Stimulated activated CD4-positive, alpha-beta T cell treated with anti-CD3 and anti-CD28 coated beads, Interleukin-2, amount 100 ng/mL, for 24 hours (primary cell): ENCODE measurements at places on chromosomes 13 and 19.

GRCh38 chr13:57629821-57630235 is 1.7 kb upstream of the PCDH17 start:
- peak; percentile 42 for DNase-seq

GRCh38 chr19:39167461-39168257 is 29.1 kb upstream of the NCCRP1 start:
- no peak for DNase-seq

DNA sequence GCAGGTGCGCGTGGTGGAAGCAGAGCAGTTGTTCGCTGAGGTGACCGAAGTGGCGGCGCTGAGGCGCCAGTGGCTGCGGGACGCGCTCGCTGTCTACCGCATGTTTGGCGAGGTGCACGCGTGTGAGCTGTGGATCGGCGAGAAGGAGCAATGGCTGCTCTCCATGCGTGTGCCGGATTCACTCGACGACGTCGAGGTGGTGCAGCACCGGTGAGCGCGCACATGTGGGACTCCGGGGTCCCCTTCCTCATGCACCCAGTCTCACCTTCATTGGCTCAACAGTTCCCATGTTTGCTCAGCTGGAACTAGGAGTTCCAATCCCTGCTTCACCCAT is 46.5 kb downstream of the SPTBN4 start:
- no peak for DNase-seq

- DNase-seq, result no peak
Measured at GRCh38 chr19:33868076-33868735, 71.5 kb downstream of the KCTD15 start.

GRCh38 chr13:65914716-65915115 is 1315.4 kb downstream of the PCDH9 start:
- no peak for DNase-seq

GRCh38 chr13:114130837-114131582 is 1.4 kb downstream of the RASA3 start:
- peak; percentile 55 for DNase-seq

GRCh38 chr19:49987159-49987698 is 26.3 kb upstream of the SIGLEC11 start:
- peak; percentile 80 for DNase-seq

DNA sequence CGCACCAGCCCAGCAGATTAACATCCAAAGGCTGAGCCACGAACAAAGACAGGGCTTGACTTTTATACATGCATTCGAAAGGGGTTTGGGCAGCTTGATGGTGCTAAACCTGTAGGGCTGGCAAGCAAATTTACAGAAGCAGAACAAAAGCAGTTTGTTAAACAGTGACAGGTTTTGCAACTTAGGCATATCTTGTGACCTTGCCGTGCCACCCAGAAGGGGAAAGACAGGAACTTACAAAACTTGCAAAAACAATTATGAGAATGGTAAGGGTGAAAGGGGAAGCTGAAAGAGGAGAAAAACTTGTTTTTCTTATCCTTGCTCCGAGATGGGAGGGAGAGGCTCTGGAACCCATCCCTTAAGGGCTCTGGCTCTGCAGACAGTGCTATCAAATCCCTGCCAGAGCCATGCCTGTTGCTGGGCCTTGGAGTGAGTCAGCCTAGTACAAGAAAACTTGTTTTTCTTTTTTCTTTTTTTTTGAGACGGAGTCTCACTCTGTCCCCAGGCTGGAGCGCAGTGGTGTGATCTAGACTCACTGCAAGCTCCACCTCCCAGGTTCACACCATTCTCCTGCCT is 1325.2 kb upstream of the PRR20A start:
- no peak for DNase-seq

- no peak for DNase-seq
Measured at GRCh38 chr19:14814982-14815652, 19.9 kb downstream of the OR7A5 start.

DNA sequence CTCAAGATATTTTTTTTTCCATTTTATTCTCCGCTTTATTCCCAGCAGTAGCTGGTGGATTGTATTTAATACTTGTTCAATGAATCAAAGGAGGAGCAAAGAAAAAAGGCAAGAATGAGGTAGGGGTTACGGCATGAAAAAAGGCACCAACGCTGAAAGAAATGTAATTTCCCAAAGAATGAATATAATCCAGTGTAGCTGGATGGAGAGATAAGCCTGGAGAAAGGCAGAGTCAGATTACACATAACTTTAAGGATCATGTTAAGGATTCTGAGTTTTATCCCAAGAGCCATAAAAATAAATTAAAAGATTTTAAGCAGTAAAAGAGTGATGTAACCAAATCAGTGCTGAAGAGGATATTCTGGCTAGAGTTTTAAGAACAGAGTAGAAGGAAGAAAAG is 67.7 kb downstream of the RBM26 start:
- no peak for DNase-seq

DNA sequence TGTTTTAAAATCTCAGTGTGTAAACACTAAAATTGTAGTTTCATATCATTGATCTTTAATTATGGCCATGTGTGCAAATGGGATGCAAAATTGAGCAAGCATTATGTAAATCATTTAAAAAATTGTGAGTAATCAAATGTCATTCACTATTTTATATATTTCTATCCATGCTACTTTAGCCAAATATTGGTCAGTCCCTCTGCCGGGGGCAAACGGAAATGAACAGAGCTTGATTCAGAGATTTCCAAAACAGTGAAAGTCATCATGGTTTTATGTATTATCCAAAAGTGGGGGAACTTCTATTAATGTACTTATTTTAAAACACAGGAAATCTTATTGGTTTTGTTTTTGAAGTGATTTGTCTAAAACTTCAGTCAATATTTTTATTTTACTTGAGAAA is 219.1 kb downstream of the IRS2 start:
- DNase-seq, result no peak

GRCh38 chr19:33273881-33274662 is 28.3 kb downstream of the CEBPA start:
- peak; percentile 46 for DNase-seq

GRCh38 chr19:3269916-3270671 is 45.6 kb downstream of the CELF5 start:
- DNase-seq, result no peak

DNA sequence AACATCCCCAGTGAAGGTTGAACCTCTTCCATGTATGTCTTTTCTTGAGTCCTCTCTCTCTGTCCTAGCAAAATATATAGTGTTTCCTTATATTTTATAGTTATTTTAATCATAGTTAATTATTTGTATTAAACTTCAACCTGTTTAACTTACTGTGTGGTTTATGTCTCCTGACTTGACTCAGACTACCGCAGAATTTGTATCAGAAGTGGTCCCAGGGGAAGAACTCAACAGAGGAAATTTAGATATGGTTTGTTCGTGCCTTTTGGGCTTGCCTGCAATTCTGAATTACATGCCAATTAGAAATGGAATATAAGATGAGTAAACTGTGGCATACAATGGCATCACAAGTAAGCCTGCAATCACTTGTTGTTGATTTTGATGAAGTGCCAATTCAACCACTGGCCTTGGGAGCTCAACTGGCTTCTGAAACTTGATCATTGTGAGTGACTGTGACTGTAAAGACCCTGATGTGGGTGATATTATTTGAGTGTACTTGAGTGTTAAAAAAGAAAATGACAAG is 1459.5 kb upstream of the PCDH20 start:
- DNase-seq, result no peak

GRCh38 chr13:99308471-99309087 is 1.4 kb upstream of the GPR183 start:
- no peak for DNase-seq

- DNase-seq, result peak; percentile 58
Measured at GRCh38 chr19:7534531-7535046, 928 bp upstream of the PNPLA6 start.

DNA sequence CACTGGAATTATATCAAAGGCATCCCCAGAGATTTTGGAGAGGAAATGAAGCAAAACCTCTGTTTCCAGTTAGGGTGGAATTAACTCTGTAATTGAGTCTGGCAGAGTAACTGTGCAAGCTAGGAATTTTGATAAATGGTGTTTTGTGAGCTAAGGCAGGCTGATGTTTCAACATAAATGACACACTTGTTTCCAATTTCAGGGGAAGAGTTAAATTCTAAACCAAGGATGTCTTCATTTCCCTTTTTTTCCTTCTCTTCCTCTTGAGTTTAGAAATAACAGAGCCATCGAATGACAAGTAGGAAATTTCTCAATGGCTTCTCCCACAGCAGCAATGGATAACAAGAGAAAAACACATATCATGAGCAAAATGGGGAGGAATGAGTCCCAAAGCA is 131.2 kb downstream of the IRS2 start:
- no peak for DNase-seq

- DNase-seq, result no peak
Measured at GRCh38 chr13:59865398-59865797, 298.3 kb downstream of the DIAPH3 start.

- DNase-seq, result peak; percentile 81
Measured at GRCh38 chr19:4768934-4769777, 22.4 kb upstream of the FEM1A start.

DNA sequence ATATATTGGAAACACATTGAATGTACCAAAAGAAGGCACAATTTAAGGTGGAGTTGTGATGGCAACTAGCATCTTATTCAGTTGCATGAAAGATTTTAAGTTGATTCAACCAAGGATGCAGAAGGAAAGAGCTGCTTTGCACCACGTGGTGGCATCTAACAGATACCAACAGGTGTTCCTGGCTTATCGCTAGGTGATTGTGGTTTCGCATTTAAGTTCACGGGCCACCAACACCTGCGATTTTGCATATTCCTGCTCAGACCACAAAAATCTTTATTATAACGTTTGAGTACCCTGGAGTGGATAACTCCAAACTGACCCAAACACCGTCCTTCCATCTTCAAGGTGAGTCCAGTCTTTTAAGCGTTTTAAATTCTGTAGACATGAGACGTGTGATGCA is 45.3 kb downstream of the RGCC start:
- no peak for DNase-seq

DNA sequence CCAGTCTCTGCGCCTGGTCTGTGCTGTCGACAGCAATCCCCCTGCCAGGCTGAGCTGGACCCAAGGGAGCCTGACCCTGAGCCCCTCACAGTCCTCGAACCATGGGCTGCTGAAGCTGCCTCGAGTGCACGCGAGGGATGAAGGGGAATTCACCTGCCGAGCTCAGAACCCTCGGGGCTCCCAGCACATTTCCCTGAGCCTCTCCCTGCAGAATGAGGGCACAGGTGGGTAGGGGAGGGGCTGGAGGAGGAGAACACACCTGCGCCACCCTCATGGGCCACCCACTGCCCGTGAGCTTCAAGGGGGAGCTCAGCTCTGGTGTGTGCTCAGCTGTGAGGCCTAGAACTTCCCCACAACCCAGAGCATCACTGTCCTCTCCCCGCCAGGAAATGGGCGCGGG is 38.6 kb upstream of the CD33 start:
- no peak for DNase-seq

GRCh38 chr13:50359779-50360178 is 344.5 kb downstream of the KCNRG start:
- no peak for DNase-seq

DNA sequence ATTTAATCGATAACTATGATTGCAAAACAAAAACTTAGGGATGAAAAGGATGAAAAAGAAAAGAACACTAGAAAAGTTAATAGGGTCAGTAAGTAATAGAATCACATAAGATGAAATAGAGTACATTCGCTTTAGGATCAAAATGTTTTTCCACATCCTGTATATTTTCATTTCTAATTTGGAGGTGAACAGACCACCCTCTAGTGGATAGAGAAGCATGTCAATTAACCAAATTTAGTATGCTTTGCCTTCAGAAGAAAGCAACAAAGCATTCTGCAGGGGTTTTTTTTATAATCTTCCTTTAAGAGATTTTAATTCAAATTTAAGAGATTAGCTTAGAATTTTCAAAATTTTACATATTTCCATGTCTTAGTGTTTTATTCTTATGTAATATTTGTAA is 611.0 kb upstream of the SGCG start:
- no peak for DNase-seq

DNA sequence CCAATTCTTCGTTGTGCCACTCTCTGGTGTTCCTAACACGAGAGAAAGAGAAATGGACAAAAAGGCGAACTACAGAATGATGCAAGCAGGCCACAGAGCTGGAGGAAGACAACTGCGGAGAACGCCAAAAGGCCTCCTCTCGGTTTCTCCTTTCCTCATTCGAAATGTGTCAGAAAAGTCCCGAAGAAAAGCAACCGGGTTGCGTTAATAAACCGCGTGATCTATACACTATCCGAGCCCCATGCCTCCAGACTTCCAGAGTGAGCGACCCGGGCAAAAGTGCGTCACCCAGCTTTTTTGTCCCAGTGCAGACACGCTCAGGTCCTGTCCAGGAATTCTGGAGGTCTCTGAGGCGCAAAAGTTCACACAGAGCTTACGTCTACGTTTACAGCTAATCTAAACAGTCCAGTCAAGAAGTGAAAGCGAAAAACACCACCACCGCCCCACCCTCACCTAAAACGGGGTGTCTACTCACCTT is 413 bp downstream of the N4BP2L2 start:
- DNase-seq, result no peak

- peak; percentile 82 for DNase-seq
Measured at GRCh38 chr19:17784201-17785008, 10.5 kb upstream of the B3GNT3 start.

DNA sequence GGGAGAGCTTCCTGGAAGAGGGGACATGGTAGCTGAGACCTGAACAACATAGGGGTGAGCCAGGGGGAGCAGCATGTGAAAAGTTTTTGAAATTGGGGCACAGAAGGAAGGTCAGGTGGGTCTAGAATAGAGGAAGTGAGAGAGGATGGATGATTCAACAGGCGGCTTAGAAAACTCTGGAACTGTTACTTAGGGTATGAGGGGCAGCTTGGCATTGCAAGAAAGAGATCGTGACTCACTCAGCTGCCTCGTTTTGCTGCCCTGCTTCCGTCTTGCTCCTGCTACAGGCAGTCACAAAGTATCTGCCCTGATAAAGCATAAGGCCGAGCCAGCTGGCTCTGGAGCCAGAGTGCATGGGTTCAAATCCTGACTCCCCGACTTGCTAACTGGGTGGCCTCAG is 1.3 kb upstream of the CEACAM20 start:
- no peak for DNase-seq

- no peak for DNase-seq
Measured at GRCh38 chr13:51590971-51591627, 6.8 kb downstream of the WDFY2 start.

- DNase-seq, result no peak
Measured at GRCh38 chr13:34822650-34823049, 119.4 kb upstream of the NBEA start.

GRCh38 chr13:42259515-42259914 is 12.4 kb upstream of the AKAP11 start:
- no peak for DNase-seq

DNA sequence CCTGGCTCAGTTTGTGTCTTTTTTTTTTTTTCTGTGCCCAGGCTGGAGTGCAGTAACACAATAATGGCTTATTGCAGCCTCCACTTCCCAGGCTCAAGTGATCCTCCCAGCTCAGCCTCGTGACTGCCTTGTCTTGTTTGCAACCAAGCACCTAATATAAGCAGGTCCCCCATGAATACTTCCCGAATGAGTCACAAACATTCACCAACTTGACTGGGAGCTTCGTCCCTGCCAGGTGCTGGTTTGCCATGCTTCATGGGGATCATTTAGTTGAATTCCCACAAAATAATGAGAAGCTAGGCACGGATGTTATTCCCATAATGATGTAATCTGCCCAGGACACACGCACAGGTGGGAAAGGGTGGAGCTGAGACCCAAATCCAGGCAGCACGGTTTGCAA is 176.5 kb downstream of the CACNA1A start:
- DNase-seq, result no peak
